ENCODE measurements at places on chromosomes 3 and 15.

DNA sequence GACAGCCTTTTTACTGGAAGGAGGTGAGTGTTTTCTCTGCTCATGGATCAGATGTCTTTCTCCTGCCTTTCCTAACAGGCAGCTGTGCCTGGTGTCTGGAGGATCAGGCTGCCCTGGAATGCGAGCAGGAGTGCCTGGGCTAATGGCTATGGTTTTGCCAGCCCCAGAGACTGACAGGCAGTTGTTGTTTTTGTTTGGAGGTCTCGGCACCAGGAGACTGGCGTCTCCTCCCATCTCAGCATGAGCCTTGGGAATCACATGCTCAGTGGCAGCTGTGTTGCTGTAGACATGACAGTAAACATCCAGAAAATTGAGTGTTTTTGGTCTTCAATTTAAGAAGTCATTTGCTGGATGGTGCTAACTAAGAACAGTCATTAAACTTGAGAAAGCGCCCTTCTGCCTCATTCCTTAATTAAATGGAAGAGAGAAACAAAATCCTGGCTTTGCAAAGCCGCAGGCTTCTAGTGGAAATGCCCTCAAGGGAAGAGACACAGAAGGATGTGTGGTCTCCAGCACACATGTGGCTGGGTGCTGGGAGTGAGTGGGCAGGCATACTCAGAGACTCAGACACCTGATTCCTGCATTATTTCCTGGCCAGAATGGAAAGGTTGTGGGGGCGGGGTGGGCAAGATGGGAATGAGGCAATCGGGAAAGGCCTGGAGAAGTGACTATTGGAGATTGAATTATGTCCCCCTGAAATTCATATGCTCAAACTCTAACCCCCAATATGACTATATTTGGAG, 97.0 kb upstream of the NMNAT3 start:
- no peak for DNase-seq

DNA sequence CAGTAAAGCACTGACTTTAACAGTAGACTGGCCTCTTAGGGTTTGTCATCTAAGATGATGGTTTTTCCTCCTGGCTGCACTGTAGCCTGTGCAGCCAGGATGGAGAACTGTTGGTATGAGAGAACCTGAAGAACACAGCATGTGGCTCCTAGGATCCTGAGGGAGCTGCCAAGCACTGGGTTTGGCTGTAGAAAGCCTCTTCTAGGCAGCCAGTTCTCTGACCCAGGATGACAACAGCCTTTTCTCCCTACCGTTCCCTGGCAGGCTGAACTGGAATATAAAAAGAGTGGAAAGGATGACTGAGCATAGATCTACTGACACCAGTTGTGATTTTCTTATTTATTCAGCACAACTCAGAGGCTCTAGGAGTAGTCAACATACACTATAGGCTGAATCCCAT, 34.3 kb upstream of the MANF start:
- no peak for DNase-seq

GRCh38 chr15:61031532-61031931, 197.6 kb downstream of the RORA start:
- DNase-seq: no peak

DNA sequence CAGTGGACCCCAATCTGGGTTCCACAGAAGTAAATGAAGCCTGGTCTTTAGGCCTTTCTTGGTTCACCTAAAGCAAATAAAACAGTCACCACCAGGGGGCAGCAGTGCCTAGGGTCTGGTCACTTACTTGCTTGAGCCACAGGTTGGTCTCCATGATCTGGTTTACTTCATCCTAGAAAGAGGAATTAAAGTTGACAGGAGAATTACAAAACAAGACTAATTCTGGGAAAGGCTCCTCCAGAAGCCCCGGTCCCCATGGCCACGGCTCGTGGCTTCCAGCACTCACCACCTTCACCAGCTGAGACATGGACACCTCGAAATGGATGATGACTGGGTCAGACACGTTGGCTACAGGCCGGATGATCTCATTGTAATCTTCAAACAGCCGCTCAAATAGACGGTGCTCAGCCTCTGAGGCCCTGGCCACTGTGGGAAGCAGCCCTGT, 2.3 kb downstream of the CHRNA3 start:
- DNase-seq: peak; percentile 95

GRCh38 chr3:123054109-123054778, 12.6 kb upstream of the PDIA5 start:
- DNase-seq: no peak

DNA sequence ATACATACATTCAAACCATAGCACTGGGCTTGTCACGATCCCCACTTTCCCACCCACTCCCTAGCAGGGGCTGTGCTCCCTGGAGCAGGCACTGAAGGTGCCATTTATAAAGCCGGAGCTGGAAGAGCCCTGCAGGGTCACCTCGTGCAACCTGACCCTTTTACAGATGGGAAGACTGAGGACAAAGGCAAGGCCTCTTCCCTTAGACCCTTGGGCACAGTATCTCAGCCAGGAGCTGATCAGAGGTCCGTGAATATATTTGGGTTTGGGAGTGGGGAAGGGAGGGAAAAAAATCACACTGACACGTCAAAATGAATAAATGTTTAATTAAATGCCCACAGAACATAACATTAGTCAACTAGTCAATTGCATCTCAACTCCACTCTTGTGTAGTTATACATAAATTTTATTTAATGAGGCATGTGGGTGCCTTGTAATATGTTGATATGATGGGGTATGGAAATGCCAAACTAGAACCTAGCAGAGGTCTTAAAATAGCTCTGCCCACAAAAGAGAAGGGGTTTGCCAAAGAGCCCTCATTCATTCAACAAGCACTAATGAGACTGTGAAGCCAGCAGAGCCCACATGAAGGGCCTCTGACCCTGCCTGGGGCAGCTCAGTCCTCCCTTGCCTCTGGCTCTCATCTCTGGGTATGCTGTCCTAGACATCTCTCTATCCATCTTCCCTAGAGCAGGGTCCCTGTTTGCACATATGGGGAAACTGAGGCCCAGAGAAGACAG, 119.4 kb downstream of the NUP210 start:
- no peak for DNase-seq

DNA sequence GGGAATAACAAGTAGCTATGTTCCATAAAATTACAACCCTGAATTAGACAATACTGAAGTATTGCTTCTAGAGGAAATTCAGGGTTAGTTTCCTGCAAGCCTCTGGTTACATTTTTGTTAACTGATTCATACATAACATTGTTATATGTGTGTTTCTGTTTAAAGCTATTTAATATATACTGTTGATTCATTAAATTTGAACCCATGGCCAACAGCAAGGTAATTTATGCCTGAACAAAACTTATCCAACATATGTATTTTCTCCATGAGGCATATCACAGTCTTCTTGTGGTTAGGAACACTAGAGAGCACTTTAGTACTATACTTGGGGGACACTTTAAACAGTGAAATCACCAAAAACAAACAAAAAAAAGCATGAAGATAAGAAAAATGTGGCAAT, 47.7 kb upstream of the PTX3 start:
- no peak for DNase-seq

- no peak for DNase-seq
Observed at GRCh38 chr3:133227813-133228212, 172.0 kb upstream of the BFSP2 start.

DNA sequence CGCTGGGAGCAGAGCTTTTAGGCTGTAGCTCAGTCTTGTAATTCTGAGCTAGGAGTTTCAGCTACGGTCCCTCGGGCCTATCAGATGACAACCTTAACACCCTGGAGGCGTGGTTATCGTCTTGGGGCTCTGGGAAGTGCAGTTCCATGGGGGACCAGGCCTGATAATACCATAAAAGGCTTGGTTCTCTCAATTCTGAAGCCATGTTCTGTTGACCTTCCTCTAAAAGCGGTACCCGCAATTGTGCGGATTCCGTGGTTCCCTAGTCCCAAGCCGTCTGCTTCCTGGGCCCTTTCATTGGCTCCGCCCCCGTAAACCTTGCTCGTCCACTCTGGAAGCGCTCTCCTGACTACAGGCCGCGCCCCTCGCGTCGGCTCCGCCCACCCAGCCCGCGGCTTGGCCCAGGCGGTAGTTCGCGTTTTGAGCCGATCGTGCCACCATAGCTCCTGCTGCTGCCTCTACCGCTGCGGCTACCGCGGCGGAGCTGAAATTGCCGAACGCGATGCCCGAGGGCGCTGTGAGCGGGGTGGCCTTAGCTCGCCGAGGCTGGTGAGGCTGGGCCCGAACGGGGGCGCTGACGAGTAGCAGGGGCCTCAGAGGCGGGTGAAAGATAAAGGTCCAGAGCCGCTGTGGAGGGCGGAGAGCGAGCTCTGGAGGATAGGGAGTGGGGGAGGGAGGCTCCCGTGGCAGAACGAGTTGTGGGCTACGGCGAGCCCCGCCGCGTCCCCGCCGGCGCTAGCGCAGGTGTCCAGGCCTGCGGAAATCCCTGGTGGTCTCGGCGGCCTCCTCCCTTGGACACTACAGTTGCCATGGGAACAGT, at the start of gene MAPKBP1:
MAPKBP1 (plus strand) TSS at position 423 of the 820 bp plus-strand sequence. CDS start 792 bp downstream, outside the sequence.
- DNase-seq: peak; percentile 98

GRCh38 chr15:54820811-54821210, 375.9 kb downstream of the RSL24D1 start:
- no peak for DNase-seq

GRCh38 chr15:94761574-94761973, 530.2 kb downstream of the MCTP2 start:
- DNase-seq: no peak

GRCh38 chr3:10002951-10003350, 16.3 kb upstream of the EMC3 start:
- no peak for DNase-seq

DNA sequence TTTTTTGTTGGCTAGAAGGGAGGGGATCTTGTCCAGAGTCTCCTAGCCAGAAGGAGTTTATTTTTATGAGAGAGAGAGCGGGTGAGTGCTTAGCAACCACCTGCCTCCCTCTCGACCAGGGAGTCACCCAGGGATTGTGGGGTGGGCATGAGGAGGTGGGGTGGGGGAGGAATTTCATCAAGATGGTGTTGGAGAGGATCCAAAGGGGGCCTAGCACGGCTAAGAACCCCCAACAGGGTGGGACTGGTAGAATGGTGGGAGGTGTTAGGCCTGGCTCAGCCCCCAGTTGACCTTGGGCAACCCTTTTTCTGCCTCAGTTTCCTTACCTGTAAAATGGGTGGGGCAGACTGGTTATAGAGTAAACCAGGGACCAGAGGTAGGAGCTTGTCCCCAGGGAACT, 1.8 kb downstream of the SLC6A6 start:
- no peak for DNase-seq

Measured in WERI-Rb-1 (cell line).